Activated T-cell treated with anti-CD3 and anti-CD28 coated beads for 48 hours (primary cell): ENCODE measurements at places on chromosomes 6 and 20.

DNA sequence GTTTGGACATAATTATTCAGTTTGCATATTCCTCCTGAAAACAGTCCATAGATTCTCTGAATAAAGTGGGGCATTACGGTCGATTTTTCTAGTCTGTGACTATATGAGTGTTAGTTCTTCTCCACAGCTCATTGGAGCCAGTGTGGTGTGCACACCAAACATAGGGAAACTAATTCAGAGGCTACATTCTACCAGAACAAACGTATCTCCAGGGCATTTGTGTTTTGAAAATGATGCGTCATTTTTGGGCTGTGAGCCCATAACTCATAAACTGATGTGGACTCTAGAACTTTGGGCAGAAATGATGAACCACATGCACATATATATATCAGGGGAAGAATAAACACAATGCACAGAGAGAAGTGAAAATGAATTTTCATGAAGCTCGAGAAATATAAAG is 41.8 kb downstream of the C6orf58 start:
- DNase-seq: no peak

DNA sequence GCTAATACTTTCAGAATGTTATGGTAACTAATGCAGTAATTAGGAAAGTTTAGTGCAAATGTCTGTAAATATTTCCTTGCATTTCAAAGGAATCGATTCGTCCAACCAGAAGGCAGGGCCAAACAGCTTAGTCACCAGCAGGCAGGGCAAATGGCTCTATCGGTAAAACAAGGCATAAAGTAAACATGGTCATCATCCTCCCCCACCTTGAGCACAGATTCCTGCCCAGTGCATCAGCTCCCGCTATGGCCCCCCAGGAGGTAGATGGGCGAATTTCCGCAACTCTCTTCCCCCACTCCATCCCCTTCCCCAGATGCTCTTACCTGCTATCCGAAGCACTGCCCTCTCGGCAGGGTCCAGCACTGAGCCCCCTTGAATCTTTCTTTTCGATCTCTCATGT is 103.8 kb upstream of the BEND6 start:
- DNase-seq: no peak

DNA sequence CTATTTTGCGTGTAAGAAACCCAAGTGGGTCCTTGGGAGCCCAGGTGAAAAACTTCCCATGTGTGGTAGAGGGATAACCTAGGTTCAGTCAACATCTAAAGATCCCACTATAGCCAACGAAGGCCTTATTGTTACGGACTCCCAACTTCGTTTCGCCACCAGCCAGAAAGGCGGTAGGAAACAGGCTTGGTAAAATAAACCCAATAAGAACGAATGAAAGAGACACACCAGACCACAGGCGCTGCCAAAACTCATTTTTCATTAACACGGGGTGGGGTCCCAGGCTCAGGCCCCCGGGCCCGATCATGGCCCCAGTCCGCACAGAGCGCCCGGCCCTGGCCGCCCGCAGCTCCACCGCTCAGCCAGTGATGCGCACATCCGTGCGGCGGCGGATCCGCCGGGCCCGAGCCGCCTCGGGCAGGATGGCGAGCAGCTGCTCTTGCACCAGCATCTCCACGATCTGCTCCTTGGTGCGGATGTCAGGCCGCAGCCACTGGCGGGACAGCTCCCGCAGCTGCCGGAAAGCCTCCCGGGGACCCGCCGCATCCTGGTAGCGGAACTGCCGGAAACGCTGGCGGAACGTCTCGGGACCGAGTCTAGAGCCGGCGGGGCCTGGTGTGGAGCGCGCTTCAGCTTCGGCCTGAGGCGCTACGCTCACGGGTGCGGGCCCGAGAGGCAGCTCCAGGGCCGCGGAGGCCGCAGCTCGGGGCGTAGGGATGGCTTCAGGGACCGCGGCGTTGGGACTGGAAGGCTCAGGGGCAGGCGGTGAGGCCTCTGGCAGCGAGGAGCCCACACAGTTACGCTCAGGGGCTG is 709 bp downstream of the SCAND1 start:
- peak; percentile 56 for DNase-seq

DNA sequence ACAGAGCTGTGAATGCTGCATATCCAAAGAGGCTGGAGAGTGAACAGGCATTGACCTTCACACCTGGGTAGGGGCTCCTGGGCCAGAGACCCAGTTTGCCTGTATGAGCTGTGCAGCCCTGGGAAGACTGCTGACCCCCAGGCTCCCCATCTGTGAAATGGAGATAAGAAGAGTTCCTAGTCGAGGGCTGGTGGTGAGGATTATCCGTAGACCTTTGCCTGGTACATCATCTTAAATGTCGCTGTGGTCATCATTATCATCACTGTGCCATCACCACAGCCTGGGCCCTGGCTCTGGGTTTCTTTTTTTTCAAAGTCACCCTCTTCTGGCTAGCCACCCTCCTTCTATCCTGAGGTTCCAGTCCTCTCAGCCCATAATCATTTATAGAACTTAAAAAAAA is 12.0 kb downstream of the AGPAT4 start:
- DNase-seq: no peak

DNA sequence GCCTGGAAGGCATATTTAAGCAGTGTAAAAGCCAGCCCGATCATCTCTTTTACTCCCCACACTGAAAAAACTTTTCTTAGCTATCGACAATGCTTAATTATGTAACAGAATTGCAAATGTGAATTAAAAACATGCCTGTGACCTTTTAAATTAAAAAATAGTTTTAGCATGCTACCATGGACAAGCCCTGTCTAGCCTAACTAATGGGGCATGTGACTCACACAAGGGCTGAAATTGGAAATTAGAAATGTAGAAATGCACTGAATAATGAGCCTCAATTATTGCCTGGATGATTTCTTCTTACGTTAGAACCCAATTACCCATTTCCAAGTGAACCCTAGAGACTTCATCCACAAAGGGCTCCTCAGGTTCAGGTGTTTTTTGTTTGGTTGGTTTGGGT is 82.7 kb downstream of the SIM1 start:
- no peak for DNase-seq

- no peak for DNase-seq
Measured at GRCh38 chr20:8718279-8718678, 350.6 kb upstream of the PLCB4 start.

- no peak for DNase-seq
Measured at GRCh38 chr6:132425176-132425575, 23.9 kb upstream of the MOXD1 start.

DNA sequence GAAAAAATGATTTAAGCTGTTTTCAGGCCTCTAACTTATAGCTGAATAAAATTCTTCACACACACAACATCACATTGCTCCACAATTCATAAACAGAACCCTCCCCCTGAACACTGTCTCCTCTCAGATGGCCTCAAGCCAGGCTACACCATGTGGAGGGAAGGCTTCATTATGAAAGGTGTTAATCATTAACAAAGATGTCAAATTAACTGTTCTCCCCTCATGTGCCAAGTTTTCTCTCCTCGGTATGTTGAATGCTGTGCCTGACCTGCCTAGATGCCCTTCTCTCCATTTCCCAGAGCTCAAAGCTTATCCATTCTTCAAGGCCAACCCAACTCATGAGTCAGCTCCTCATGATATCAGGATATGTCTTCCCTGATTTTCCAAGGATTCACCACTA is 210.4 kb downstream of the GMDS start:
- DNase-seq: no peak

DNA sequence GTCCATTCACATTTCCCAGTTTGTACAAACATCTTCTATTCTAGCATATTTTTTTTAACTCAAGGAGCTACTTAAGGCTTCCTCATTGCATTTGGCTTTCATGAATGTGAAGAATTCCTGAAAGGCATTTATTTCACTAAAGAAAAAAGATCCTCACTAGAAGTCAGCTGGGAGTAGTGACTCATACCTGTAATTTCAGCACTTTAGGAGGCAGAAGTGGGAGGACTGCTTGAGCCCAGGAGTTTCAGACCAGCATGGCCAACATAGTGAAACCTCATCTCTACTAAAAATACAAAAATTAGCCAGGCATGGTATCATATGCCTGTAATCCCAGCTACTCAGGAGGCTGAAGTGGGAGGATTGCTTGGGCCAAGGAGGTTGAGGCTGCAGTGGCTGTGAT is 30.9 kb upstream of the XRN2 start:
- DNase-seq: no peak

GRCh38 chr20:50343125-50343489 is 152.5 kb downstream of the CEBPB start:
- DNase-seq: no peak

- no peak for DNase-seq
Measured at GRCh38 chr6:23036406-23036983, 467.1 kb downstream of the HDGFL1 start.

DNA sequence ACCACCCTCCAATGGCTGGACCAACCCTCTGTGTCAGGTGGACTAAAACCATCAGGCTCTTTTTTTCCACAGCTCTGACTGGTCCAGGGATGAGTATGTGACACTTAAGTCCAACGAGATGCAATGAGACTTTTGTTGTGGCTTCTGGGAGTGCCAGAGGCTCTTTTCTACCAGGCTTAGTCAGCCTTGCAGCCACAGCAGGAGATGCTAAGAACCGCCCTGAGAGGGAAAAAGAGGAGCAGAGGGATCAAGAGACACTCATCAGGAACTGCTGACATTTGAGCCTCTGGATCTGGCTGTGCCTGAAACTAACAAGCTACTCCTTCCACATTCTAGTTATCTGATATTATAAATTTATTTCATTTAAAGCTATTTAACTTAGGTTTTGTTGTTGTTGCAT is 270.9 kb upstream of the SULF2 start:
- DNase-seq: no peak

- no peak for DNase-seq
Measured at GRCh38 chr6:14610141-14610540, 492.6 kb downstream of the CD83 start.

DNA sequence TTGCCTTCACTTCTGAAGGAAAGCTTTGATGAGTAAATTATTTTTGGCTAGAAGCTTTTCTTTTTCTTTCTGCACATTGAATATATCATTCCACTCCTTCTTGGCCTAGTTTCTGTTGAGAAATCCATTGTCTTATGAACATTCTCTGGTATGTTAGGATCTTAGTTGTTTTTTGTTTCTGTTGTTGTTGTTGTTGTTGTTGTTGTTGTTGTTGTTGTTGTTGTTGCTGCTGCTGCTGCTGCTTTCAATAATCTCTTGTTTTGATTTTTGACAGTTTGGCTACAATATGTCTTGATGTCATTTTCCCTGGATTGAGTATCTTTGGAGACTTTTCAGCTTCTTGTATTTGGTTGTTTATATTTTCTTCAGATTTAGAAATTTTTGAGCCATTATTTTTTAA is 836.5 kb upstream of the MAN1A1 start:
- no peak for DNase-seq

DNA sequence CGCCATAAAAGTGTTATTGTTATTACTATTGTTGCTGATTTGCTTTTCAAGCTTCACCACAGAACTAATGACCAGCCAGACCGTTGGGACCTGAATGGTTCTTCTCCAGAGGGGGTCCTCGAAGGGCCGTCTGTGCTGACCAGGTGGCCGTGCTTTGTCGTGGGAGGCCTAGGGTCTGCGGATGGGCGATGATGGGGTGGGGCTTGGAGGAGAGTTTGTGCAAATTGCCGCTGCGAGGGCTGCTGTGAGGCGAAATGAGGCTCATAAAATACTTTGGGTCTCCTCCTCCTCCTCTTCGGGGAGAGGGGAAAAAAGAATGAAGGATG is 6.0 kb upstream of the ZBTB22 start:
- DNase-seq: no peak
